HFFc6 (cell line): ENCODE measurements at places on chromosomes 12 and 14. TPM values are rescaled to one million over a fixed set of nuclear protein-coding genes. Genes with fewer than 3 reads are reported as not detected.

Gene EPYC
- not detected in 3 replicates for total RNA-seq

DNA sequence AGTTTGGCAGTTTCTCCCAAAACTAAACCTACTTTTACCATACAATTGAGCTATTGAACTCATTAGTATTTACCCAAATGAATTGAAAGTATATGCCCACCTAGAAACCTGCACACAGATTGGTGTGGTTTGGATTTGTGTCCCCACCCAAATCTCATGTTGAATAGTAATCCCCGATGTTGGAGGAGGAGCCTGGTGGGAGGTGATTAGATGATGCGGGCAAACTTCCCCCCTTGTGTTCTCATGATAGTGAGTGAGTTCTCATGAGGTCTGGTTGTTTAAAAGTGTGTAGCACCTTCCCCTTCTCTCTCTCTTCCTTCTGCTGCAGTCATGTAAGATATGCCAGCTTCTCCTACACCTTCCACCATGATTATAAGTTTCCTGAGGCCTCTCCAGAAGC, 4.0 kb upstream of the KRT6C start:
- DNase-seq, result no peak

DNA sequence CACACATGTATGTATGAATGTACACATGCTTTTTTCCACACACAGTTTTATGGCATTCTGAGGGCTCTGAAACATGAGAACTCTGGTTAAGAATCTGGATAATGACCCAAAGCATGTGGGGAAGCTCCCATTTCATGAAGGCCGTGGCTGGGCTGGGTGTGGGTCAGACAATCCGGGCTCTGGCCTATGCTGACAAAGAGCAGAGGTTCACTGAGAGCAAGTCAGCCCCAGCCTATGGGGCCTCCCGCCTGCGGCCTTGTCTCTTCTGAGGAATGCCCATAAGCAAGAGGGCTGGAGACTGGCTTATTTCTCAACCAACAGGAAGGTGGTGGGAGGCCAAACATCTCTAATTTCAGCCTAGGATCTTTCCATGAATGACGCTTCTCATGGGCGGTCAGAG, 8.5 kb downstream of the MYH6 start:
- no peak for DNase-seq

GRCh38 chr14:22794551-22794951, 20.7 kb downstream of the SLC7A7 start:
- DNase-seq, result no peak

DNA sequence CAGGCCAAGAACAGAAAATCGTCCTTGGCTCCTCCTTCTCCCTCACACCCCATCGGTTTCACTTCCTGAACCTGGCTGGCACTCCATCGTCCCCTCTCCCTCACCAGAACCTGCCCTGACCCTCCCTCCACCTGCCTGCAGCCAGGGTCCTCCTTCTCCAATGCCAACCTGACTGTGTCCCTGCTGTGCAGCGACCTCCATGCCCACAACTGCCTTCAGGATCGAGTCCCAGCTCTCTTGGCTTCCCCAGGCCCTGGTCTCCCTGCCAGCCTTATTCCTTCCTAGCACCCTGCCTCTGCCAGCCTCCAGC, 19.8 kb downstream of the HVCN1 start:
- DNase-seq, result no peak

GRCh38 chr14:34970665-34971064, 12.1 kb upstream of the SRP54 start:
- no peak for DNase-seq
